ENCODE measurements at places on chromosomes 2 and 18.

DNA sequence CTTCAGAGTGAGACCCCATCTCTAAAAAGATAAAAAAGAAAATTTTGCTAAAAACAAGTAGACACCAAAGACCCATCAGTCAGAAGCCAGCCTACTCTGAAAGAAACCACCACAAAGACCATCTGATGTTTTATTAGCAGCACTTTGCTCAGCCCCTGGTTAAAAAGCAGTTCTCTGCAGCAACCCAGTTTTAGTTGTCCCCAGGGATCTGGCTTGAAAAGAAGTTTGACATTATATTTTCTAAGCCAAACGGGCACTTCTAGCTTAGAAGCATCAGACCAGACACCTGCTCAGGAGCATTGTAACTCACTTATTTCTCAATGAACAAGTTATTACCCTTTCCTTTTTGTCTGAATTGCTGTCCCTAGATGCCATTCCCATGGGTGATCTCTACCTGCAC is 164.2 kb upstream of the ETAA1 start:
- no peak for DNase-seq

GRCh38 chr2:18426174-18426573 is 134.3 kb downstream of the RDH14 start:
- no peak for DNase-seq

GRCh38 chr2:58853420-58853819 is 612.3 kb upstream of the FANCL start:
- no peak for DNase-seq

DNA sequence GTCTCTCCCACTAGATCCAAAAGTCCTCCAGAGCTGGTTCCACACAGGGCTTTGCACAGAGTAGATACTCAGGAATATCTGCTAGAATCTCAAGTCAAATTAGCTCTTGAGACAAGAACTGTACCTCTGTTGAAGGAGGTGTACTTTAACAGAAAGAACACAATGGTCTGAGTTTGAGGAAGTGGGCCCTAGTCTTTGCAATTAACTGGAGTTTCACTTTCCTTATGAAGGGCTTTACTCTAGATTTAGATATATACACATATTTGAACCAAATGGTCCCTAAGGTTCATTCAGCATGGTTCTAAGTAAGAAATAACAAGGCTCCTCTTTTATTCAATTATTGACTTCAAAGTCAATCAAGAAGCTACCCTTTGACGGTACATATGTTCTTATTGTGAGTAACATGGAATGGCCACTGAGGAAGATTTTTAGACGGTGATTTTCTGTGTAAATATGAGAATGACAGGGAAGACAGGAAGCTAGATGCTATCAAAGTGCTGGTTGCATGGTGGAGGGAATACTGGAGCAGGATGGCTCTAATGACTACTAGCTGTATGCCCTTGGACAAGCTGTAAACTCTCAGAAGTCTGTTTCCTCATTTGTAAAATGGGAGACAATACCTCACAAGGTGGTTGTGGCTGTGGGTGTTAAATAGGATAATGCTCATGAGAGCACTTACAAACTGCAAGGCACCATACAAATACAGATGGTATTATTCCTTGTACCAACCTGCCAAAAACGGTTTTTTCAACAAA is 73.5 kb upstream of the SERTAD2 start:
- DNase-seq: no peak

DNA sequence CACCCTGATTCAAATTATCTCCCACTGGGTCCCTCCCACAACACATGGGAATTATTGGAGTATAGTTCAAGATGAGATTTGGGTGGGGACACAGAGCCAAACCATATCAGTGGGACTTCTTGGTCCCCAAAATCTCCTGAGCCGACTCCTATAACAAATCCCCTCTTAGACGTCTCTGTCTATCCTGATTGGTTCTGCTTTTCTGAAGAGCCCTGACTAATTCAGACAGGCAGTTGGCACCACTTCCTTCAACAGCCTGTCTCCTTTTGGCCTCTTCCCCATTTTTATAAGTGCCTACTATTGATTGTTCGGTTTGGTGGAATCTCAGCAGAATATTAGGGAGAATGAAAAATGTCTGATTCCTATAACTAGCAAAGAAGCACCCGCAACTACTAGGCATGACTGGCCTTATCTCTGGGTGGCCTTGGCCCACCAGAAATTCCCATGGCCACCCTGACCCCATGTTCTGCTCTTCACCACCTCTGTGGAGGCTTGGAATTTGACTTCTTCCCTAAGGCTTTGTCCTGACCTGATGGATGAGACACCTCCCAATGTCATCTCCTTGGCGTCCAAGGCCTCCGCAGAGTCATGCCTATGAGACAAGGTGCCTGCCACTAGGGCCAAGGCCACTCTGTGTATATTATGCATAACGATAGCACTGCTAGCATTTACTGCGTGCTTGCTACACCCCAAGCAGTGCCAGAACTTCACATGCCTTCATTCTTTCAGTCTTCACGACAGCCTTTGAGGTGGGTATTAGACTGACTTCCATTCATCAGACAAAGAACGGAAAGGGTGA is 218.9 kb upstream of the COPS8 start:
- DNase-seq: no peak

Data from activated naive CD8-positive, alpha-beta T cell treated with anti-CD3 and anti-CD28 coated beads for 36 hours (primary cell).